ENCODE measurements at places on chromosomes 3 and 15.

DNA sequence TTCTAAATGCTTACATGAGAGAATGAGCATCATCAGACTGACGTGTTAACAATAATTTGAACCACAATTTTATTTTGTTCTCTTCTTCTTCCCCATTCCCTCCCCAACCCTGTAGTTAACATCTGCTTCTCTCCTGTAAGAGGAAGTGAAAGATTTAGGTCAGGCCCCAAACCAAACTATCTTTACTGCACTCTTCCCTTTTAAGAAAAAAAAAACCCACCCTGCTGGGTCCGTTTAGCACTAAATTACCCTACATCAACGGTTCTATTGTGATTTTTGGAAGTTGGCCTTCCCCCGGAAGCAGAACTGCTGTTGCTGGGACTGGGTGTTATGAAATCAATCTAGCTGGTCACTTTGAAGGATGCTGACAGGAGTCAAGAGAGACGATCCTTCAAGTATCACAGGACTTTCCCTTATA, 49.4 kb downstream of the NFKBIZ start:
- DNase-seq: no peak

- DNase-seq: no peak
These were observed 2.7 kb upstream of the TPM1 start for GRCh38 chr15:63039811-63040210.

- DNase-seq: no peak
These were observed 37.8 kb upstream of the ATP10A start for GRCh38 chr15:25900901-25901300.

DNA sequence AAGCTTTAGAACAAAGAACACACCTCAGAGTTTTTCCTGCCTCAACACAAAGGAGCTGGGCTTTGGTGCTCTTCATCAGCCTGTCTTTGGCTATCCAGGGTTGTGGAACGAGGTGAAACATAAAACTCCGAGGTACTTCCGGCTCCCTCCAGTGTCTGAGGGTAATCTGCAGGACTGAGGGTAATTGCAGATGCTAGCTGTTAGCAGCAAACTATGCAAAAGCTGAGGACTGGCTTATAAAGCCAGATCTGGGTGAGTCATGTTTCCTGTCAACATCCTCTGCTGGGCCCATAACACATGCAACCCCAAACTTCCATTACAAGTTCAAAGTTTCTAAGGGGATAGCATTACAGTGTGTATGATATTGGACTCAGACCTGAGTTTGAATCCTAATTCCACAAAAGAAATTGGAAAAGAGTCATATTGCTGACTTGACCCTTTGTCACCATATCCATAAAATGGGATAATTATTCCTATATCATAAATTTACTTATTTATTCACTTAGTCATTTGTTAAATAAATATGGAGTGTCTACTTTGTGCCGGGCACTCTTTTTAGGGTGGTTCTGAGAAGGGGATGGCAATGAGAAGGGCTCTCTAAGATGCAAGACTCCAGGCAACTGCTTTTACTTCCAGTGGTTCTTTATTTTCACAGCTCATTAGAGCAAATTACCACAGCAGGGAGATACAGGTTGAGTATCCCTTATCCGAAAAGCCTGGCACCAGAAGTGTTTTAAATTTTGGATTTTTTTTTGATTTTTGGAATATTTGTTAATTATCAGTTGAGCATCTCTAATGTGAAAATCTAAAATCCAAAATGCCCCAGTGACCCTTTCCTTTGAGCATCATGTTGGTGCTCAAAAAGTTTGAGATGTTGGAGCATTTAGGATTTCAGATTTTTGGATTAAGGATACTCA, 9.5 kb upstream of the TRIM69 start:
- DNase-seq: peak; percentile 88

DNA sequence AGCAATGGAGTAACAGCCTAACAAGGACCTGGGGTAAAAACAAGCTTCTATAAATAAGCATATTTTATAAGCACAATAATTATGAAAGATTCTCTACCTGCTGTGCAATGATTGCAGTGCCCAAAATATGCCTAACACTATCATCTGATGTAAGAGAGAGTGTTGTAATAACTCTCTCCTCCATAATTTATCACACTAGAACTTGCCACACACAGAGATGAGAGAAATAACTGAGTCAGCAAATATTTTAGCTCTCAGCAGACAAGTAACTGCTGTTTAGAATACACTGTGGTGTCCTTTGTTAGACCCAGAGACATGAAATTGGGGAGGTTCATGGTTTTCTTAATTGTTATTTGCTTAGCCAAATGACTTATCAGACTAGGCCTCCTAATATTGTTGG, 105.3 kb upstream of the ACP3 start:
- no peak for DNase-seq
